ENCODE measurements at places on chromosomes 7 and 10.

GRCh38 chr7:55533050-55533728 lies 39.1 kb downstream of the VOPP1 start:
- DNase-seq, result peak; percentile 70

DNA sequence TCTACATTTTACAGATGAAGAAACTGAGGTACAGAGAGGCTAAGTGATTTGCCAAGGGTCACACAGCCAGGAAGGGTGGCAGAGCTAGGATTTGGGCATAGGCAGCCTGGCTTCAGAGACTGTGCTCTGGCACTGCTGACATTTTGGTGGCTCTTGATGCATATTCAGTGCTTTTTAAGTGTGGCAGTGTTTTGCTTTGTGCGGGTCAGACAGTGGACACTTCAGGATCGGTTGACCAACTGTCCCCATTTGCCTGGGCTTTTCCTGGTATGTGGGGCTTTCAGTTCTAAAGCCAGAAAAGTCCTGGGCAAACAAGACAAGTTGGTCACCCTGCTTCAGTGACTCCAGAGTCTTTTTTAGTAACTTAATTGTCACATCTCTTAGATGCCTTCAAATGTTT lies 35.0 kb downstream of the SUFU start:
- no peak for DNase-seq

DNA sequence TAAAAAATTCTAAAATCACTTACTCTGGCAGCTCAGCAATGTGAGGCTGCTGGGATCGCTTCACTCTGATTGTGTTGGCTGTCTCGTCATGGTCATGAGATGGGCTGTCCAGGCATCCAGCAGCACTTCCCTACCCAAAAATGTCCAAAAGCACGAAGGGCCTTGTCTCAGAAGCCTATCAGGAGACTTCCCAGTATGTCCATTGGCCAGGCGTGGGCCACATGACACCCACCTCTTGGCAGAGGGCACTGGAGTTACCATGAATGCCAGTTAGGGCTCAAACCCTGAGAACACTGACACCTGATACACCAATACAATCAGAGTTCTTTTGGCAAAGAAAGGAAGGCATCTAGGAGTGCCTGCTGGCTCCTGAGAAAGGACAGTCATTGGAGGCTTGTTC lies 27.0 kb upstream of the GLI3 start:
- no peak for DNase-seq

- no peak for DNase-seq
Measured at GRCh38 chr10:51700228-51700817, 928 bp upstream of the CSTF2T start.

DNA sequence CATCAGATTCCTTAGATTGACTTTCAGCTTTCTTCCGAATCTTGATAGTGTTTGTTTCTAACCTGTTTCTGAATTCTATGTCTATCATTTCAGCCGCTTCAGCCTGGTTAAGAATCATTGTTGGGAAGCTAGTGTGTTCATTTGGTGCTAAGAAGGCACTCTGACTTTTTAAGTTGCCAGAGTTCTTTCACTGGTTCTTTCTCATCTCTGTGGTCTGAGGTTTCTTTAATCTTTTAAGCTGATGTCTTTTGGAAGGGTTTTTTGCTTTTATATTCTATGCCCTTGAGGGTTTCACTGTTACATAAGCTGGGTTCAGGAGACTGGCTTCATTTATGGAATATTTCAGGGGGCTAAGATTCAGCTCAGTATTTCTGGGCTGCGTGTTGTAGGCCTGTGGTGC lies 104.5 kb upstream of the PRSS58 start:
- DNase-seq, result no peak

GRCh38 chr7:91082852-91083495 lies 181.3 kb upstream of the FZD1 start:
- no peak for DNase-seq

- no peak for DNase-seq
Measured at GRCh38 chr7:41069635-41070034, 633.3 kb downstream of the INHBA start.

DNA sequence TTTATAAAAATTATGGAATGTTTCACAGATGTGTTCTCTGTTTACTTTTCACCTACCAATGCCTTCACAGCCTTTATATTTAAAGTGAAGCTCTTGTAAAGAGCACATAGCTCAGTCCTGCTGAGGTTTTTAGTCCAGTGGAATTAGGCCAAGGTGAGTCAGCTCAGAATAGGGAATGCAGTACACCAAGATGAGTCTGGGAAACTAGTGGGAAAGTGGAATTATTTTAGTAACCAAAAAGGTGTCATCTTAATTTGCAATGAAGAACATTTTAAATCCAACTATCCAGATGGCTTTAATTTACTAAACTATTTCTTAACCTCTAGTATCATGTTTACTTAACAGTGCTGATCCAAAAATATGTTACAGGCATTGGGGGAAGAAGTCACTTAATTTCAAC lies 236.3 kb upstream of the CTBP2 start:
- DNase-seq, result no peak

- DNase-seq, result no peak
Measured at GRCh38 chr10:97849103-97849686, 448 bp upstream of the GOLGA7B start.

DNA sequence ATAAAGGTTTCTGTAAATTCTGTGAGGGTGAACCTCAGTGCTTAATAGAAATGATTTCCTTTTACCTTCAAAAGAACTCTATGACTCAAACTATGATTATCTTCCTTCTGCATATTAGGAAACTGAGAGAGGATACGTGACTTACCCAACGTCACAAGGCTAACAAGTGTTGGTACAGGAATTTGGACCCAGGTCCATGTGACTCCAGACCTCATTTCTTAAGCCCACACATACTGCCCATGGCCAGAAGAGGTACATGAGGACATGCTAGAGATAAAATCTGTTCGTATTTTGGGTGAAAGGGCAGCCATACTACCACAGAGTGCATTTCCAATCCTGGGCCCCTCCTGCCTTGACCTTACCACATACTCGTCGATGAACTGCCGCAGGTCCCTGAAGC lies 61.5 kb upstream of the TM9SF3 start:
- no peak for DNase-seq

GRCh38 chr10:124534231-124534798 lies 72.7 kb downstream of the LHPP start:
- no peak for DNase-seq

DNA sequence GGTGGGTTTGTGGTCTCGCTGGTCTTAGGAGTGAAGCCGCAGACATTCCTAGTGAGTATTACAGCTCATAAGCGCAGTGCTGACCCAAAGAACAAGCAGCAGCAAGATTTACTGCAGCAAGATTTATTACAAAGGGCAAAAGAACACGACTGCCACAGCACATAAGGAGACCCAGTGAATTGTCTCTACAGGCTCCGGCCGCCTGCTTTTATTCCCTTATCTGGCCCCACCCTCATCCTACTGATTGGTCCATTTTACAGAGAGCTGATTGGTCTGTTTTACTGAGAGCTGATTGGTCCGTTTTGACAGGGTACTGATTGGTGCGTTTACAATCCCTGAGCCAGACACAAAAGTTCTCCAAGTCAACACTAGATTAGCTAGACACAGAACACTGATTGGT lies 82.1 kb downstream of the VIPR2 start:
- no peak for DNase-seq

- DNase-seq, result peak; percentile 20
Measured at GRCh38 chr7:44460325-44460724, 30.1 kb downstream of the NUDCD3 start.

GRCh38 chr7:37196676-37197075 lies 252.0 kb downstream of the ELMO1 start:
- no peak for DNase-seq

DNA sequence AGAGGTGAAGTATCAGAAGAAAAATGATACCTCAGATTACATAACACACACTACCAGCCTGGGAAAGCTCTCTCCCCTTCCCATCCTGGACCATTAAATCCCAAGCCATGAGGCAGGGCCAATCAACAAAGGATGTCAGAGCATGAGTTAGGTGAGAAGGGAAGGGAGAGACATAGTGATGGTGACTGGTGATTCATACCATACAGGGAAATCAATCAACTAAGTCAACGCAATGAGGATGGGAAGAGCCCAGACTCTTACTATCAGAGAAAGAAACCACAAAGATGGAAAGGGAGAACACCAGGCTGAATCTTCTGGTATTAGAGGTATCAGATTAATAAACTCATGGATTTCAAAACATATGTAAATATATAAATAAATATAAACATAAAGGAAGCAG lies 185.4 kb downstream of the KMT2E start:
- no peak for DNase-seq

DNA sequence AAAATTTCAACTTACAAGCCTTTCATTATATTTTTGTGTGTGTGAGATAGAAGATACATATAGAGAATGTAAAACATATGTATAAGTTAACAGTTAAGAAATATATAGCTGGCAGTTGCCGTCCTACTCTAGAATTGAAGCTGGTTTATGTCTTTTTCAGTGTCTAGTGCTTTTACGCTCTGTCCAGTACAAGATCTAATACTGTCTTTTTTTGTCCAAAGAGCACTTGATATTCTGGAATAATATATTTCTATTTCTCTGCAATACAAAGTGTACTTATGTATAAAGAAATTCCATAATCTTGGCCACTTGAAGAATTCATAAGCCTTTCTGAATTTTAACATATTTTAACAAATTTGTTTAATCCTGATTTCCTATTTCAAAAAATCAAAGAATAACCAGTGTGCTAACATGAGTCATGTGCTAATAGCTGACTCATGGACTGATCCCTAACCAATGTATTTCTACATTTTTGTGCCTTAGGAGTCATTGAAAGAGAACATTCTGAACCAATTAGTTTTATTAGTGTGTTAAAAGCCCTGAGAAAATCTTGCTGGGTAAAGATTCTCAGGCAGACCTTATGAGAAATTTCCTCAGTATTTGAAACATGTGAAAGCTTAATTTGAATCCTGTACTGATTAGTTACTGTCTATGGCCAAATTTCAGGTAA lies 73.2 kb upstream of the CCAR1 start:
- DNase-seq, result no peak

GRCh38 chr7:76380623-76380966 lies 21.8 kb upstream of the YWHAG start:
- DNase-seq, result no peak

DNA sequence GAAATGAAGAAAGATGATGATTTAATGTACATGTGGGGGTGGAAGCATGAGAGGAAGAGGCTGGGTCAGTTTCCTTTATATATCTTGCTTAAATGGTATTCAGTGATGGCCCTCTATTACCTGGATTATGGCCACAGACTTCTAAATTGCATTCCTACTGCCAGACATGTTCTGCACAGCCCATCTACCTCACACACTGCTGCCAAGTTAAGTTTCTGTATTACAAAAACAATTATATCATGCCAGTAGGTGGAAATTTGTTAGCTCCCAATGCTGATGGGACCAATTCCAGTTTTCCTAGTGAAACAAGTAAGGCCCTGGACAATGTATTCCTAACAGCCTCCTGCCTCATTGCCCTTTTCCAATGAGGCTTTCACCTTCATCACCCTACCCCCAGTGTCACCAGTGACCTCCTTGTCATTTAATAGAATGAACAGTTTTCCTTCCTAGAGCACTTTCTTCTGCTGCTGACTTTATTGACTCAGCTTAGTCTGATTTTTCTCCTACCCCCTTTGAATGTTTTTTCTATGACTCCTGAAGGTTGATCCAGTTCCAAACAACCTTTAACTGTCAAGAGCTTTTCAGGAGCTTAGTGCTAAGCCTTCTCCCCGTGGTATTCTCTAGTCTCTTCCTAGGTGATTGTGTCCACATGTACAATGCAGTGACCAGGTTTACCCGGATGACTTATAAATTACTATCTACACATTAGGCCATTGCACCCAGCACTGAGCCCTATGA lies 316.6 kb upstream of the ANKRD30A start:
- no peak for DNase-seq

GRCh38 chr7:138212314-138212713 lies 136.1 kb downstream of the AKR1D1 start:
- no peak for DNase-seq

GRCh38 chr7:27684491-27684890 lies 21.8 kb upstream of the HIBADH start:
- DNase-seq, result no peak

- DNase-seq, result no peak
Measured at GRCh38 chr10:132383751-132384196, 13.2 kb upstream of the PWWP2B start.

GRCh38 chr10:49556723-49557122 lies 17.8 kb upstream of the ERCC6 start:
- no peak for DNase-seq

DNA sequence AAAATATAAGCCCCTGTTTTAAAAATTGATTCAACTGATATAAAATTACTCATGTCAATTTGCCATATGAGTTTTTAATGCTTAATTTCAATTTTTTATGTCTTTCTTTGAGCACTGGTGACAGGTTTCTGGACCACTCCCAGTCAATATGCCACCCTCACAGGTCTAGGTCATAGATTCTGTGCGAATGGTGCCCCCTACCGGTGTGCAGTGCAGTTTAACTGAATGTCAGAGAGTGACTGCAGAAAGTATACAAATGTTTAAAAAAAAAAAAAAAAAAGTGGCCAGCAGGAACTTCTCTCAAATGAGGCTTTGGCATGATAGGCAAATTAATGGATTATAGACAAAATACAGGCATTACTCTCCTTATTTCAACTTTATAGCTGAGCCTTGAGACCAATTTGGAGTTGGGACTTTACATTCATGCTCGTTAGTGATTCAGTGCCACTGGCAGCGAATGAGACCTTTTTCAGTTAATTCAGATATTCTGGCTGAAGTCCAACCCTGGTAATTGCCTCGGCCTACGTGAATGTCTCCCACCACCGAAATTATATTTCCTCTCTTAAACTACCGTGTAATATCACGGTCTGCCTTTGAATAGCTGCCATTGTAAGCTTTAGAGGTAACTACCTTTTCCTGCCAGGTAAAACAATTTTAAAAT lies 427.6 kb downstream of the PHTF2 start:
- DNase-seq, result no peak

DNA sequence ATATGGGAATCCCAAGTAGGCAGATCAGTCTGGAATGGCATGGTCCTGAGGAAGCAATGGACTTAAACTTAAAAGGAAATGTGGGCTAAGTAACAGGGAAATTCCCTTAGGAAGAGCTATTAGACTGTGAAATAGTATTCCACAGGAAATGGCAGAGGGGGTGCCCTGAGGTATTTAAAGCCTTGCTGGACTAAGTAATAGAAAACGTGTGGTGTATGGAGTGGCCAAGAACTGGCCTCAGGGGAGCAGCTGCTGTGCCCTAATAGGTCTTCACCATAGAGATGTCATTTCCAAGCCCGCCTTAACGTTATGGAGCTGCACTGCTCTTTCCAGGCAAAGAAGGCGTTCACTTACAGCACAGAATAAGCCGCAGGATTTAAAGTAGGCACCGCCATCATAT lies 365.2 kb upstream of the ZMIZ1 start:
- DNase-seq, result no peak

- DNase-seq, result no peak
Measured at GRCh38 chr7:152462995-152463708, 27.3 kb upstream of the KMT2C start.

DNA sequence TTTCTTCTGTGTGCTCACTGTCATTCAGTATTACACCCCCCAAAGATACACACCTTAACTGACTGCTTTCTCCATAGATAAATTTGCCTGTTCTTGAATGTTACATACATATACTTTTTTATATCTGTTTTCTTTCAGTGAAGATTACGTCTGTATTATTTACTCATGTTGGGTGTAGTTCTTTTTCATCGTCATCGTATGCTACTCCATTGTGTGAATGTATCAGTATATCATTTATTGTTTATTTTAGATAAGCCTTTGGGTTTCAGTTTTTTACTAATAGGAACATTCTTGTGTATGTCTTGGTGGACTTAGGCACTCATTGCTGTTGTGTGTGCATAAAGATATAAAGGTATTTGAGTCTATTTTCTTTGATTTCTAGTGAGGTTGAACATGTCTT lies 64.4 kb downstream of the SEPTIN7 start:
- DNase-seq, result no peak
